ENCODE measurements at places on chromosomes 11 and 22.

DNA sequence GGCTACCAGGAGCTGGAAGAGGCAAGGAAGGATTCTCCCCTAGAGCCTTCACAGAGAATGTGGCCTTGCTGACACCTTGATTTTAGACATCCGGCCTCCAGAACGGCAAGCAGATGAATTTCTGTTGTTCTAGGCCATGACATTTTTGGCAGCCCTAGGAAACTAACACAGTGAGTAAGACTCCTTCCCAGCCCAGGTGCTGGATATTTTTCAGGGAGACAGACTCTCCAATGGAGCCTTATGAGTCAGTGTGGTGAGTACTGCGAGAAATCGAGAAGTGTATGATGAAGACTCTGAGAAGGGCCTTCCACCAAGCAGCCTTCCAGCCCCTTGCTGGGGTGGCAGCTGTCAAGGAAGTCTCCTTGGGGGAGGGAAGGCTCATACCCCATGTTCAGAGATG is 114.4 kb downstream of the OSBP2 start:
- DNase-seq = no peak

- DNase-seq = no peak
These were observed 23.5 kb downstream of the APLNR start for GRCh38 chr11:57213342-57214097.

DNA sequence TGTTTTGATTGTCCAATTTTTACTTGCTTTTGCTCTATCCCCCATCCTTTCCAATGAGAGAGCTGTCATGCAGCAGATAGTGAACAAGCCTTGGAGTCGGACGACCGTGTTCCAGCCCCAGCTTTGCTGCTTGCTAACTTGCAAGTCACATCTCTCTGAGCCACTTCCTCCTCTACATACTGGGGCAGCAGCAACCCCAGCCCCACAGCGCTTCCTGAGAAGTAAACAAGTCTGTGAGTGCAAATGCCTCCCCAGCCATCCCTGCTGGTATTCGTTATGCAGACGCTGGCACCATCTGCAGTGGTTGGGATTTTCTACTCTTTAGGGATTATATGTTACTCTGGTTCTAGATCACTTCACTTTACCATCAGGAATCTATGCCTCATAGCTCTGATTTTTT is 35.0 kb downstream of the TPBGL start:
- no peak for DNase-seq

- no peak for DNase-seq
These were observed 16.7 kb upstream of the MOGAT2 start for GRCh38 chr11:75700940-75701339.

- no peak for DNase-seq
These were observed 609.0 kb upstream of the CNTN5 start for GRCh38 chr11:98411777-98412176.

DNA sequence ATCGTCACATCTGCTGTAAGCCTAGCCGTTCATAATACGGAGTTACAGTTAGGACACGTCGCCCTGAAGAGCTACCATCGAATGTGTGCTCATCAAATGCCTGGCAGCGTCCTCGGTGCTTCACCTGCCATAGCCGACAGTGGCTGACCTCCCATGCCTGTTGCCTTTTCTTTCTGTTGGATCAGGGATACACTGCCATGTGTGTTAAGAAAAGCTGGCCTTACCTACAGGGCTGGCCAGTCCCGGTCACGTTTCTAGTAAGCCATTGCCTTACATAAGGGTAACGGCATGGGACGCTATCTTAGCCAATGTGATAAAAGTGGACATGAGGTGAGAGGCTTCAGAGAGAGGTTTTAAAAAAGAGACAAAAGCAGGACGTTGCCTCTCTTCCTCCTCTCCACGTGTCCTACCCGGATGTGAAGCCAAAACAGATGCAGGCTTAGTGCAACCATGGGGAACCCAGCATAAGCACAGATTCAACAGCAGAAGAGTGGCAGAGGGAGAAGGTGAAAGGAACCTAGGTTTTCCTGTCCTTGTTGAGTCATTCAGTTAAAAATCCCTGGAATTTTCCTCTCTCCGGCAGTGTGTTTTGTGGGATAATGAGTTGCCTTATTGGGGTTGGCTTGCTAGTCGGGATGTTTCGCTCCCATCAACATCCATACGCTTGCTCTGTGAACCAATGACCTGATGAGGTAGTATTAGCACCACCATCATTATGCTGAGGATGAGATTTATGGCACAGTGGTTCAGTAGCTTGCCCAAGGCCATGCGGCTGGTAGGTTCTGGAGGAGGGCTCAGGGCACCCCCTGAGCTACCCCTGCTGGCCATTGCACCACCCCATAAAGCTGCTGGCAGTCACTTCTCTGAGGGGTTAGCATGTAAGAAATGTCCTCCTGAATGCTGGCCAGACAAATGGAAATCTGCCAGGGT is 67.4 kb upstream of the B3GAT1 start:
- no peak for DNase-seq

DNA sequence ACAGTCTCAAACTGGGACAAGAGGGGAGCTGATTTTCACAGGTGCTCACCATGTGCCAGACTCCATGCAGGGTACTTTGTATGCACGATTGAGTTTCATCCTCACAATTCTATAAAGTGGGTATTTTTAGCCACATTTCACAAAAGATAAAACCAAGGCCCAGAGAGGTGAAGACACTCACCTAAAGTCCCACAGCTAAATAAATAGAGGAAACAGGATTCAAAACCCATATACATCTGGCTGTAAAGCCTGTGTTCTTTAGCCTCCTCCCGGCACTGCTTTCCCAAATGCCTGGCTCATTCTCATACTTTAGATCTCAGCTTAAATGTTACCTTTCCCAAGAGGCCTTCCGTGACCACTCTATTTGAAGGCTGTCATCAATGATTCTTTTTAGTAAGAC is 13.2 kb upstream of the KCTD14 start:
- no peak for DNase-seq

DNA sequence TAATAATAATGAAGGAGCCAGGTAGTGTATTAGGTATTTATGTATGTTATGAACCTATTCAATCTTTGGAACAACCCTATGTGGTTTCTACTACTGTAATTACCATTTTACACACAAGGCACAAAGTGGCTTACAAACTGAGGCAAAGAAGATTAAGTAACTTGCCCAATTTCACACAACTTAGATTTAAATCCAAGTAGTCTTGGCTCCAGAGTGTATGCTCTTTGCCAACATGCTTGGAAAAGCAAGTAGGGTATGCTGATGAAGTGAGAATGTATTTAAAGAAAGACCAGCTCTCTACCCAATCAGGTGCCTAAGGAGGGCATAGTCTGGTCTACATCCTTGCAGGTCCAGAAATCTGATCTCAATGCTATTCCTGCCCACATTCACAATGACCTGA is 463.2 kb downstream of the METTL15 start:
- DNase-seq = no peak

DNA sequence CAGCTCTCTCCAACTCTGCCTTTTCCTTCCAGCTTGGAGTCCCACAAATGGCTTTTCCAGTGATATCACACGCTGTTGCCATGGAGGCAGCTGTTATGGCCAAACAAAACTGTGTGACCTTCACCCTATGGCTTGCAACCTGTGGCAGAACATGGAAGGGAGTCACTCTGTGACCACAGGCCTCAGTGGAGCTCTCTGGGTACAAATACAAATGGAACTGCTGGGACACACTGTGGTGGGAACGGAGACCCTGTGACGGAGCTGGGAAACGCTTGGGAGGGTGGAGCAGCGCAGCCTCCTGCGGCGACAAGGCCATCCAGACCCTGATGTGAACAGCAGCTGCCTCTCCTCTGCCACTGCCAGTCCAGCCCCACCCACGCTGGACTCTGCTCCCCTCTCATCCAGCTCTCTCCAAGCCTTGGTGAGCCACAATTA is 162.5 kb downstream of the ETS1 start:
- no peak for DNase-seq

DNA sequence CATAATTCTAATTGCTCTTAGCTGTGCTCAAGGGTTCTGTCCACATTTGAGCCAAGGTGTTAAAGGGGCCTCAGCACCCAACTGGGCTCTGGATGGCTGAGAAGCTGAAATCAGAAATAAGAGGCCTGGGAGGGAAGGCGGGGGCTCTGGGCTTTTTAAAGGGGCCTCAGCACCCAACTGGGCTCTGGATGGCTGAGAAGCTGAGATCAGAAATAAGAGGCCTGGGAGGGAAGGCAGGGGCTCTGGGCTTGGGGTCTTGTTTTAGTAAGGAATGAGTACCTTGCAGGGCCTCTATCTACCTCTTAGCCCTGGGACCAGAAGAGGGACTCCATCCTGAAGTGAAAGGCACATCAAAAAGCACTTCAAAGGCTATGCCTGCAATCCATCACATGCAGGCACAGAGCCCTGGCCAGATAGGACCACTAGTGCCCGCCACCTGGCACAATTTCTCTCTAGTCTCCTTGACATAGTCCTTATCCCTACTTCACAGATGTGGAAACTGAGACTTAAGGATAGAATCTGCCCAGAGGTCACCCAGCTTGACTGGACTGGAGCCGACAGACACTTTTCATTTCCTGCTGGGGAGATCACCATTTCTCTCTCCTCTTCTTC is 35.6 kb downstream of the DKK3 start:
- DNase-seq = no peak

- DNase-seq = no peak
These were observed 91.4 kb upstream of the TOP3B start for GRCh38 chr22:22073769-22074561.

DNA sequence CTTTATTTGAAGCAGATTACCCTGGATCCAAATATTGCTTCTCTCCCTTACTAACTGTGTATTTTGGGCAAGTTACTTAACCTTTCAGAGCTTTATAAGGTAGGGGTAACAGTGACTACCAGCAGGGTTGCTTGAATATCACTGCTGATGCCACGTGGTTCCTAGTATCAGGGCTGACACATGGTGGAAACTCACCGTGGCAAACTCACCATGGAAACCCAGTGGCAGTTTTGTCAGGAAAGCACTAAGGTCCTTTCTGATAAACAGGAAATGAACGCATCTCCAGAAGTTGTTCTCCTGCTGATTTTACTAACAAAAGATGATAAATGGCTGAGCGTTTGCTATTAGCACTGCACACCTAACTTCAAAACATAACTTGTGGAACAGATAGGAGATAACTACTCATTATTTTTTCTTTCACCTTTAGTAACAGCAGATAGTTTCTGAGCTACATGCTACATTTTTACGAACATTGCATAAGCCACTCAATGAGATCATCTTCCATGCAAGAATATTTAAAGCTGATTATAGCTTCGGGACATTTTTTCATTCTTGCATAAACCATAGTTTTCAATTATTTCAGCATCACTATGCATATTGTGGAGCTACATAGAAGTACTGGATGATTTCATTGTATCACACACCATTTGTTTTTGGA is 59.7 kb upstream of the RAG2 start:
- DNase-seq = no peak

- DNase-seq = no peak
These were observed 38.0 kb downstream of the CPT1A start for GRCh38 chr11:68803766-68804165.

DNA sequence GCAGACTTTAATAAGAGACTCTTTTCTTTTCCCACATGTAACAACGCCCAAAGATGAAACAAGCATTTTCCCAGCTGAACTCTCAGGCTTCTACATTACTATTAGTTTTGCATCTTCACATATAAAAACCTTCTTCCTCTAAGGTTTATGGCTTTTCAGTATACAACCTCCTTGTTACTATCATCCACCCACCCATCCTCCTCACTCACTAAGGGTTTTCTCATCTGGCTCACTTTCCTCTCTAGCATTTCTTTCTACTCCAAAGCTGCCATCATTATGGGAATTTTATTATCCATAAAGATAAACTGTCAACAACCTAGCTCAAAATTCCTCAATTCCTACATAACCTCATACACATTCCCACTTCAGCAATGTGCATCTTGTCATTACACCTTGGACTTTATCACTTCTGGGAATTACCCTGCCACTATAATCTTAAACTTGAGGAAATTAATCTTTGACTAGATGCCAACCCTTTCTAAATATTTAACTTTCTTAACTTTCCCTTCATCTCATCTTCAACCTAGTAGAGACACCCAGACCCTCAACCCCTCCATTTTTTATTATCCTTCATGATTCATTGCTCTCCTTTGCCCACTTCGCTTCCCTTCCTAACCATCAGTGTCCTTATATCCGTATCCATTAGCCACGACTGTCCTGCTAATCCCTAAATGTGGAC is 30.9 kb downstream of the MTMR2 start:
- no peak for DNase-seq

- no peak for DNase-seq
These were observed 6.5 kb downstream of the TIMP3 start for GRCh38 chr22:32808038-32808445.

- DNase-seq = peak; percentile 55
These were observed 7.8 kb downstream of the PPP6R3 start for GRCh38 chr11:68468217-68468828.

DNA sequence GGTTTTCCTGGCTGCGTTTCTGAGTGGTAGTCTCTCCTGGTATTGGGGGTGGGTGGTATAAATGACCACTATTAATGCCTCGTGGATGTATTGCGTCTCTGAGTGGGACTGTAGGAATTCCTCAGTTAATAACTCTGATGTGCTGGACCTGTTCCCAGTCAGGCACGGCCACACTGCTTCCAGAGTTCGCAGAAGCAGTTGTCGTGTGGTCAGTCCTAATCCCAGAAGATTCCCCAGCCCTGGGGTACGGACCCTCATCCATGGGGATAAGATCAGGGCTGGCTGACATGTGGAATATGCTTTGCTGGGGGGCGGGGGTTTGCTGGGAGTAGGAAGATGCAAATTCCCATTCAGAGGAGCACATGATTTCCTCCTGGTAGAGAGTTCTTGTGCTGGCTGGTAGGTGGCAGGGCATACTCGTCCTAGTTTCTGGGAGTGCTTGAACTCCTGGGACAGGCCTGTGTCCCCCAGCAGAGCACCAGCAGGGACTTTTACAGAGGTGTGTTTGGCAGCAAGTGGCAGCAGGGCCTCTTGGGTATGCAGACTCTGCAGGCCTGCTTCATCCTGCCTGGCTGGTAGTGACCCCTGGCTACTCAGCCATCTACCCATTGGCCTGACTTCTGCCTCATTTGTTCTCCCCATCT is 157.4 kb downstream of the NAV2 start:
- no peak for DNase-seq

DNA sequence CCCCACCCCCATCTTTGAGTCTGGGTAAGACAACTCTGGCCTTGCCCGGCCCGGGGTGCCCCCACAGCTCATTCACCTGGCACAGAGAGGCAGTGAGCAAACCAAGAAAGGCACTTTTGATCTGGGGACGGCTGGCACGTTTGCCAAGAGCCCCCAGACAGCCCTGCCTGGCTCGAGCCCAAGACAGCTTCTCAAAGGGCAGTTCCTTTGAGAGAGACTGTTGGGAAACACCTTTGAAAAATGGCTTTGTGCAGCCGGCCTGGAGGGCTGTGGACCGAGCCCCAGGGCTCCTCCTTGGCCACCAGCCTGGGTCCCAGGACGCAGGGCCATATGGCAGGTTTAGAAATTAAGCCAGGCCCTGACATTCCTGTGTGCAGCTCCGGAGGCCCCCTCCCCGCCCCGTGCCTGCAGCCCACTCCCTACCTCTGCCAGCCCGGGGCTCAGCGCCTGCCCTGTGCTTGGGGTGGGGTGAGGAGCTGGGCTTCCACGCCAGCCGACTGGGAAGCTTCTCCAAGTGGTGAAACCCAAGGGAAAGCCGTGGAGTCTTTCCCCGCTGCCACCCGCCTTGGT is 50.2 kb upstream of the SMIM38 start:
- DNase-seq = no peak

GRCh38 chr22:21628386-21629254 is 1.2 kb downstream of the YDJC start:
- no peak for DNase-seq

GRCh38 chr11:11311169-11311568 is 41.9 kb downstream of the CSNK2A3 start:
- DNase-seq = no peak

- DNase-seq = no peak
These were observed 9.5 kb upstream of the ACR start for GRCh38 chr22:50728523-50728931.
